ENCODE measurements at places on chromosomes 7 and 10.

GRCh38 chr7:16779051-16779450, 25.5 kb downstream of the TSPAN13 start:
- no peak for DNase-seq

GRCh38 chr10:72093450-72093849, 5.1 kb upstream of the SPOCK2 start:
- DNase-seq = no peak

GRCh38 chr10:102196893-102197292, 29.2 kb upstream of the ELOVL3 start:
- DNase-seq = no peak

DNA sequence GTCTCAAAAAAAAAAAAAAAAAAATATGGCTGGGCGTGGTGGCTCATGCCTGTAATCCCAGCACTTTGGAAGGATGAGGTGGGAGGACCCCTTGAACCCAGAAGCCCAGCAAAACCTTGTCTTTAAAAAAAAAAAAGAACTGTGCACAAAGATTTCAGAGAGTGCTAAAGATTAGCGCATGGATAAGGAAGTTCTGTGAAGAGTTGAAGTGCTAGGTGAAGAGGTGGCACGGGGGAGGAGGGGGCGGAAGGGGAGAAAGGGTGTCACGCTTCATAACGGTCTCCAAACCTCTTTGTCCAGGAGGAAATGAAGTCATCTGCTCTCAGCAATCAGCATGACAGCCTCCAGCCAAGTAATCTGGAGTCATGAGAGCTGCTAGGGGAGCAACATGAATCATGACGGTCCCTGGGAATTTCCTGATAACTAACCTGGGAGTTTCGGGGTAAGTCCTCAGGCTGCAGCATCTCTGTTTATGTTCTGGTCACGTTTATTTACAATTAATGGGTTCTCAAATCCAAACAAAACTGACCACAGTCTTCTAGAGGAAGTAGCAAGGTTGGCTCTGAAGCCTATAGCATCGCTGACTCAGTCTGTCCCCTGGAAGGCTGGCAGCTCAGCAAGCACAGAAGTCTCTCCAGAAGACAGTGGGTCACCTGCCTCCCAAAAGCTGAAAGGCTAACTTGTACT, 1.9 kb upstream of the PLAU start:
- no peak for DNase-seq

DNA sequence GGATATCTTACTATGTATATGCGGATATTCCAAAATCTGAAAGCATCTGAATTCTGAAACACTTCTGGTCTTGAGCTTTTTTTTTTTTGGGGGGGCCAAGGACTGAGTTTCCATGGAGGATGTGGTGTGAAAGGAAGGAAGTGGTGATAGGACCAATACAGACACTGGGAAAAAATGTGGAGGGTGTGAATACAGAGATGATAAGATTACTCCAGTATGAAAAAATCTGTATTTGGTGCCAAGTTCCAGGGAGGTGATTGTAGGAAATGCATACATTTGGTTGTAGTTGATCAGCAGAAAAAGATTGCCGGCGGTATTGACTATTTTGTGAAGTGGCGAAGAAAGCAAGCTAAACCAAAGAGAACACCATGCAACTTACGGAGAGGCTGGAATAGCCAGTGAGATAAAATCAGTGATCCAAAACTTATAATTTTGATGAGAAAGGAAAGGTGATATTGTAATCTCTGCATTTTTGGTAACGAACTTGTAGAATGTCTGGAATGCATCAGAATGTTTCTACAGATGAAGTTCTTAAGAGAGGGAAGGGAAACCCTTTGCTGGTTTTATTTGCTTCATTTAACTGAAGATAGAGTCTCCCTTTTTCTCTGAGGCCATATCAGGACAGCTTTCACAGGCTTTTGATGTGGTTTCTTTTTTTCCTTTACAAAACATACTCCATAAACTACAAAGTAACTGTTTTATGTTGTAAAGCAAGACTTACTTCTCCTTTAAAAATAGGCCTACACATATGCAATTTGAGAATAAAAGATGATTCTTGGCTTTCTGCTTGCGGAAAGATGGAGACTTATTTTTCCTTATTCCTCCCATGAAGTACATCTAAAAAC, 6.0 kb downstream of the WDR37 start:
- DNase-seq = no peak

DNA sequence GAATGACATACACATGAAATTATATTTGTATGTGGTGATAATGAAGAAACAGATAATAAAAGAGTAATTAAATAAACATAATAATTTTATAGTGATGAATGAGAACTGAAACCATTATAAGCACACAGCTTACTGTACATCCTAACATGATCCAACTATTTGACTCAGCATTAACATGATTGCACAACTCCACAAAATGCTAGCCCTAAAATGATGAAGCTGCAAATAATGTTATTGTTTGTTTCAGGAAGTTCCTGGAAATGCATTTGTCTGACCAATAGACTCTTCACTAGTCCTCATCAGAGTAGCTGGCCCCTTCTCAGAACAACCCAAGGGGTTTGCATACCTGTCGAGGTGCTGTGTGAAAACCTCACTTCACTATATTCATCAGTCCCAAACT, 115.5 kb downstream of the RTKN2 start:
- DNase-seq = no peak

DNA sequence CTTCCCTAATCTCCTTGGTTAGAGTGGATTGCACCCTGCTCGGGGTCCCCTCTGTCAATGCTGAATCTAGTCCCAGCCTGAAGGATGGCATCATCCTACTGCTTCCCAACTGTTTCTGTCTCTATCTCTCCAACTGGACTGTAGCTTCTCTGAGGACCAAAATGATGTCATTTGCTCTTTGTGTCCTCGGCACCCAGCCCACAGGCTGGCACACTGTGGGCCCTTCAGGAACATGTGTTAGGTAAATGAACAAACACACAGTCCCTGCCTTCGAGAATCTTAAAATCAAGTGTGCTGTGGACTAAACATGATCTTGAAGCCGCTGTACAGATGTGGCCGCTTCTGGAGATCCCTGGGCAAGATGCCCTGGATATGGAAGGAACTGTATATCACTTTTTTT, 5.0 kb upstream of the CDH23 start:
- no peak for DNase-seq

DNA sequence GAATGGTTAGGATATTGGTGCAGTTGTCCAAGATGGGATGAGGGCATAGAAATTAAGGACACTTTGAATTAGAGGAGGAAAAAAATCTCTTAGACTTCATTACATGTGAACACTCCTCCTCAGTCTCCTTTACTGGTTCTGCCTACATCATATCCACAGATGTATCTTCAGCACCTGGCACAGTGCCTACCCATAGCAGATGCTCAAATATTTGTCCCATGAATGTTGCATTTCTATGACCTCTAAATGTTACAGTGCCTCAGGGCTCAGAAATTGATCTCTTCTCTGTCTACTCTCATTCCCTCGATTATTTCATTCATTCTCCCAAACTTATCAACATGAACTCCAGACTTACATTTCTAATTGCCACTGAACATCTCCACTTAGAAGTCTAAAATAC, 17.1 kb downstream of the CNNM1 start:
- DNase-seq = no peak

GRCh38 chr7:8379264-8379663, 54.1 kb upstream of the NXPH1 start:
- DNase-seq = peak; percentile 27

- DNase-seq = no peak
These were observed 82.5 kb upstream of the SP4 start for GRCh38 chr7:21345361-21345760.

- no peak for DNase-seq
These were observed 68.7 kb downstream of the GNA12 start for GRCh38 chr7:2775376-2775775.

DNA sequence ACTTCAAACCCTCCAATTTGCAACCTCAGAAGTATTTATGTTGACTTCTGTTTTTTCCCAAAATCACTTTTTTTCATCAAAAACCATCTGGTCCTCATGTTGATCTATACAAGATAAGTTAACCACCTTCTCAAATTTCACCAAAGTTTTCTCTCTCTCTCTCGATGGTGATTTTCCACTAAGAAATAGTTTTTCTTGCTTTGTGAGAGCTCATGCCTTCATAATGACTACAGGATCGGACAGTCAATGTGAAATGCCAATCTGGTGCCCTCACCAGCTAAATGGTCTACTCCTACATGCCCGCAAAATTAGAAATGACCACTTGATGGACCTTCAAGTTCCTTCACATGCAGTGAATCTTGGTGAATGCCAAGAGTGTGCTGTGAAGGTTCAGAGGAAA, 40.4 kb downstream of the CNNM1 start:
- no peak for DNase-seq

DNA sequence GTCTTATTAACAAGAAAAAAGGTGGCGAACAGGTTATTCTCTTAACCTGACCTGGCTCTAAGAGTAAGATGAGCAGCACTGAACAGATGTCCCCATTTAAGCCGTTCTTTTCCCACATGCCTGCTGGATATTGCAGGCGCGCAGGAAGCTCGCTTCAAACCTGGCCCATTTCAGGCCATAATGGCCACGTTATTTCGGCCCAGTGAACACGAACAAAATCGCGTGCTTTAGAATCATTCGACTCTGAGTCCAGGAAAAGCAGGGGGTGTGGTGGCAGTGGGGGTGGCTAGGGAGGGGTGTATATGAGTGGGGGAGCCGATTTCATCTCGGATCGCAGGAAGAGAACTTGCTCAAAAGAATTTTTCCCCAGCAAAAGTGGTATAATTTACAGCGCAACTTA, 6.6 kb upstream of the SP8 start:
- peak; percentile 94 for DNase-seq

GRCh38 chr7:17380736-17381662, 82.5 kb downstream of the AHR start:
- no peak for DNase-seq

DNA sequence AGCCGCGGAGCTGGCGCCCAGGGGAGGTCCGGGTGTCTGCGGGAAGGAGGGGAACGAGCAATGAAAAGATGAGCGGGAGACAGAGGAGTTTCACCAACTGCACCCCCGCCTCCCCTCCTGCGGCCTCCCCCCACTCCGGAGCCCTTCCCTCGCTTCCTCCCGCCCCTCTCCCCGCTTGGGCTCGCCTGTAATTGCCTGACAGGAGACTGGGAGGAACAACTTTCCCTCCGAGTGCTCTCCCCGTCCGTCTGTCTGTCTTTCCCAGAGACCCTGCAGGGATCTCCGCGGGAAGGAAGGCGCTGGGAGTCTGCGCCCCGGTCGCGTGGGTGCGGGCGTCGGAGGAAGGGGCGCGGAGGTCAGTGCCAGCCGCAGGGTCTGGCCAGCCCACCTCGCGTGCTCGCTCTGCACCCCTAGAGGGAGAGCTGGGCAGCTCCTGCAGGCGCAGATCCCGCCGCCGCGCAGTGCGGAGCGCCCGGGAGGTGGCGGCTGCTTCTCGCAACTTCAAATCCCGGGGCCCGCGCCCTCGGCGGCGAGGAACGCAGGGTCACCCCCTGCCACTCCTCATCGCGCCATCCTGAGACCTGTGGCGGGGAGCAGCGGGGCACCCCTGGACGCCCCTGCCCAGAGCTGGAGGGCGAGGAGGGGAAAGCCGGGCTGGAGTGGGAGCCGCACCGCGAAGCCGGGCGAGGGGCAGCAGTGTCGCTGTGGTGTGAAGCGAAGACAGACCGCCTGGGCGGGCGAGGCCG, 511 bp upstream of the NRP1 start:
- peak; percentile 86 for DNase-seq

DNA sequence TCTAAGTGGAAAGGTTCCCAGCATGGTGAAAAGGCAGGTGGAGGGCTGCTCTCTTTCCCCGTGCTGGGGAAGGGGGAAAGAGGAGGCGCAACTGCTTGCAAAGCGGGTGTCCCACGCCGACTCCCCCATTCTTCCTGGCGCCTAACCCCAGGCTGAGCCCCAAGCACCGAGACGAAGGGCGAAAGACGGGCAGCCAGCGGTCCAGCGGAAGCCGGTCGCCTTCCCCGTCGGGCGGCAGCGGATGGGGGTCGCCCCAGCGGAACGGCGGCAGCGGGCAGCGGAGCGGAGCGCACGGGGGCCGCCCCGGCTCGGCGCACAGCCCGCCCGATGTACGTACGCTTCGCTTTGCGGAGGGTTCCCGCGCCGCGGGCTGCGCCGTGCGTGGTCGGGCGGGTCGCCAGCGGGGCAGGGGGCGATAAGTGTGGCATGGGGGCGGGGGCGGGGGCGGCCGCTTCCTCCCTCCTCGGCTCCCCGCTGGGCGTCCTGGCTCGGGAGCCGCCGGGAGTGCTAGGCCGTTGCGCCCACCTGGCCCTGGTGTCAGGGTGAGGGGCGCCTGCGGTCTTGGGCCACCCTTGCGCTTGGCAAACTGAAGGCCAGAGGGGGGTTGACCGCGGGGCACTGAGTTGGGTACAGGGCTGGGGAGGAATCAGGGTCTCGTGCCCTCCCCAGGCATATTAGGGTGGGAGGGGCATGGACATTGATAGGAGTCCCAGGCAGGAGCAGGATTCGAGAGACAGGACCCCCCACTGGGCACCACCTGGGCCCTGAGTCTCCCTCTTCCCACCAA, 35.2 kb upstream of the HSPB1 start:
- peak; percentile 74 for DNase-seq

DNA sequence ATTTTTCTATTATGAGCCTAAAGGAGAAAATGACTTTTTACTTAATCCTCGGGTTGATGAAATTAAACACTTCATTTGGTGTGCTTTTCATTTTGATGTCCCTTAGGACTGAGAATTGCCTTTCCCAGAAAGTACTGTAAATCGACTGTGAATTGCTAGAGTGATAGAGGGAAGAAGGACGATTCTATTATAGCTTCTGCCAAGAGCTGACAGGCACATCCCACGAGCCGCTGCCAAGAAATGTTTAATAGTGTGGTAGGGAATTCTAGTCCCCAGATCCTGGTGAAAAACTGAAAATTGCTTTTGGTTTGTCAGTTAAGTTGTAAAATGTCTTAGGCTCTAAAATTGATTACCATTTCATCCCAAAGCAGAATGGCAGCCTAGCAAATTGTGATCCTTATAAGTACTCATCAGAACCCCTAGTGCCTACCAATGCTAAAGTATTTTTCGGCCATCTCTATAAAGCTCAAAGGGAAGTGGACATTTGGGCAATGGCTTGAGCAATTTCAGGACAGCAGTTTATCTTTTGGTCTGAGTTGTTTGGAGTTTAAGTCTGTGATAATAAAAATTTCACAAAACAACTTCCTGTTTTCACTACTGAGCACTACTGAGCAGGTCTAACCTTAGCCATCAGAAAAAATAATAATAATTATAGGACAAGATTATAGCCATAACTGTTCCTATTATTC, 44.6 kb upstream of the HYCC1 start:
- DNase-seq = no peak

DNA sequence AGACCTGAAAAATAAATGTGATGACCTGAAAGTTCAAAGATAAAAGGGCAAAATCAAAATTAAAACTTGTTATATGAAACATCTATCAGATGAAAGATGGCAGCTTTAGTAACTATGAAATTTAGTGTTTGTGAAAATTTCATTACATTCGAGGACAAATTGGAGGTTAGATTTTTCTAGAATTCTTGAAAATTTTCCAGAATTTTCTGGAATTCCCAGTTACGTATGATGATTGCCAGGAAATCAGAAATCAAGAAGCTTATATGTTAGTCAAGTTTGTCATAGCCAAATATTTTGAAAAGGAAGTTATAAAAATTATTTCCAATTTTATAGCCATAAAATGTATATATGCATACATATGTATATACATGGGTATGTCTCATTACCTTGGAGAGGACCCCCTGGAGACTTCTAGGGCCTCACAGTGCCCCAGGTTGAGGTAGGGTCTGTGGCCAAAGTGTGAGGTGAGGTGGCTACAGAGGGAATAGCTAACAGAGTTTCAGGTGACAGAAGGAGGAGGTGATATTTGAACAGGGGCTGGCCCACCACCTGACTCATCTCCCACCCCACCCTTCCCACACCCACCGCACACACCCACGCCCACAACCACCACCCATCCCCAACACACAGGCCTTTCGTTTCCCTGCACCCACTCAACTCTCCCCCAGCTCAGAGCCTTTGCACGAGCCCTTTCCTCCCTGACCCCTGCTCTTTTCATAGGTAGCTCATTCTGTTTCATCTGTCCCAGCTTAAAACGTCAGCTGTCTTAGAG, 21.5 kb downstream of the C10orf105 start:
- no peak for DNase-seq
